ENCODE measurements at places on chromosomes 16 and 17.

- no peak for DNase-seq
Observed at GRCh38 chr17:50279639-50280038, 5.4 kb downstream of the TMEM92 start.

DNA sequence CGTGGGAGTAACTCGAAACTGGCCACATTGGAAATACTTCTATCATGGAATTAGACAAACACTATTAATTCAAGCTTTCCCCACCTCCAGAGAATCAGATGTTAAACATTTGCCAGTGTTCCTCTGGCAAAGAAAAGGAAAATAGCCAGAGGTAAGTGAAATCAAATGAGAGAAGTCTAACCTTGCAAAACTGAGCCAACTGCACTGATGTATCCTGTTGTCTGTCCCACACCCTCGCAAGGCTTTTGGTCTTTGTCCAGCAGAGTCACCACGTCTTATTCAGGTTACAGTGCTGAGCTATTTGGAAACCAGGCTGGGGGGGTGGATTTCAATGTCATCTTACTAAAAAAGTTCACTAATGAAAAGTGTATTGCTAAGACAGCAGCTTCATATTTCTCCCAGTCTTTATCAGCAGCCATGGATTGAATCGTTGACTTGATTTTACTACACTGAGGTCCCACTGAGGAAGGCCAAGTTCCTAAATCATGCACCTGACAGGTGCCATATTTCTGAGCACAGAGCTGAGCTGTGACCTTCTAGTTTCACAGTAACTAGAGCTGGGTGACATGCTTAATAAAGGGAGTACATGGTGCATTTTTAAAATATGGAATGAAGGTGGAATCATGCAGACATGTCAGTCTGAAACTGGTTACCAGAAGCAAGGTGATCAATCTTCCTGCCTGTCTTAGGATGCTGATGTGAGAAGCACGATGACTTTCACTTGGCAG is 85.2 kb upstream of the HSBP1 start:
- DNase-seq: no peak

GRCh38 chr17:37885136-37885535 is 39.1 kb upstream of the TBC1D3K start:
- DNase-seq: no peak

DNA sequence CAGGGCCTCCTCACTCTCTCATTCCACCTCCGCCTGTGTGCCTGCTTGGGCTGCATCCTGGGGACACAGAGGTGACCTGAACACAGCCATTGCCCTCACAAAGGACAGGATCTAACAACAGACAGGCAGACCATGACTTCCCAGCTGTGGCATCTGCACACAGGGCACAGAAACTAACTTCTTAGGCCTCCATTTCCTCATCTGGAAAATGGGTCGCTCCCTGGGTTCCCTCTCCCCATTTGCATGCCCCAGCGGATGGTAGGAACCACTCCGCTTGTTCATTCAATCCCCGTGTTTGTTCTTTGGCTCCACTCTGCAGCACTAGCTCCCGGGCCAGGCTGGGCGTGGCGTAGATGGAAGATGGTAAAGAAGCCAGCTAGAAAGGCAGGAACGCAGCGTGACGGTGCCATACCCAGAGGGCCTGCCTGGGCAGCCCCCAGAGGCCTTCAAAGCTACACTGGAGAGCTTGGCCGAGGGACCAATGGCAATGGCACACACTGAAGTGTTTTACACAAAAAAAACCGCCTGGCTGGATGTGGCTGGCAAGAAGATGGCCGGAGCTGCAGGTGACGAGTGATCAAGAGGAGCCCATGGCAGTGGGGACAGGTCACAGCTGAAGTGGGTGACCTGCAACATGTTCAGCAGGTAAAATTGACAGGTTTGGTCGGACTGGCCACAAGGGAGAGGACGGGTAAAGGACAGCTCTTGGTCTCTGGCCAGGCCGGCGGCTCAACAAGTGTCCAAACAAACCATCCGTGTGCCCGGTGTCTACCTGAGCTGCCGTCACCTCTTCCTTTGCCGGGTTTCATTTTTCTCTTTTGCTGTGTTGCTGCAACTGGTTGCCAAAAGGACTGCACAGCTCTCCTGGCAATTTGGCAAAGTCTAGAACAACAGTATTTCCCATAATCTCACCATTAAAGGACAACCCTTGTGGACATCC is 66.9 kb downstream of the SOCS1 start:
- DNase-seq: no peak

GRCh38 chr17:62662855-62663254 is 35.4 kb downstream of the MRC2 start:
- DNase-seq: no peak

DNA sequence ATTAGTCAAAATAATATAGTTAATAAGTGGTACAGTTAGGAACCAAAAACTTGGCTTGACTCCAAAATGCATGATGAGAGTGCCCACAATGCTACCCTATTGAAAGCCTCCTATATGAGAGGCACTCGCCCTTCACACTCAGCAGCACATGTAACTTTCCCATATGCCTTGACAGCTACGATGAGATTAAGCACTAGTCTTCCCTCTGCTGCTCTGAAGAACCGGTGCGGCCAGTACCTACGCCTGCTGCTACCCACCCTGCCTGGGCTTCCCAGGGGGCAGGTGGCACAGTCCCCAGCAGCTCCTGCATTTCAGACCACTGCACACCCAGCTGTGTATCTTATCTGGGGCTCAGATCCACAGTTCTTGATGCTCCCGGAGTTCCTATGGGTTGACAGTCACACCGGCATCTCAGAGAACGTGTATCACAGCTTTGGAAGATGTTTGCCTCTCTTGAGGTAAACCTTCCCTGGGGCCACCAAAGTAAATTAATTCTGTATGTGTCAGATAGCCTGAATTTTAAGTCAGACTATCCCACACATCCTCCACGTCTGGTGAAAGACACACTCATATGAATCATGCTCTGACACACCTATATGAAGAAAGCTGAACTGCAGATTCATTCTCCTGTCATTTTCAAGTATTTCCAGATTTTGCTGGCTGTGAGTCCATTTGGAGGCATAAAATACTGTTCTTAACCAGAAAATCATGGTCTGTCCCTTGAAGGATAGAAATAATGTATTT is 77.8 kb downstream of the MYH10 start:
- DNase-seq: no peak

- no peak for DNase-seq
Observed at GRCh38 chr16:22816475-22816874, 2.5 kb downstream of the HS3ST2 start.

DNA sequence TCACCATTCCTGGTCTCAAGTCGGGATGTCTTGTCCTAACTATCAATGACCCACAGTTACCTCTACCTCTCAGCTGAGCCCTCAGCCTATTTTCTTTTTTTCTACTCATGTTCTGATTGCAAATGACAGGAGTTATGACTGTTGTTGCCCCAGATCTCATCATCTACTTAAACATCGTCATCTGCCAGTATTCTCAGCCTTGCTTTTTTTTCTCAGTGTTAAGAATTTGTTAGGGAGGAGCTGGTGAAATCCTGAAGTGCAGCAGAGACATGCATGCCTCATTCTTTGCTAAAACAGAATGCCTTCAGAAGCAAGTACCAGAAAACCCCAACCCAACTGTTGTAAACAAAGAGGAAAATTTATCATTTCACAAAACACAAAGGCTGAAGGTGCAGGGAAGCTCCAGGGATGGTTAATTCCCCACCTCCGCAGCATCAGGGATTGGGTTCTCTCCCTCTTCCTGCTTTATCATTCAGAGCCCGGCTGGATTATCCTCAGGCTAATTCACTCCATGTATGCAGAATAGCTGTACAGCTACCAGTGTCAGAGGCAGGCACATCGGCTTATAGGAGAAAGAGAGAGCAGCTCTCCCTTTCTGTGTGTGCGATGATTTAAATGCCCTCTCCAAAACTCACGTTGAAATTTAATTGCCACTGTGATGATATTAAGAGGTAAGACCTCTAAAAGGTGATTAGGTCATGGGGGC is 540.8 kb upstream of the HSBP1 start:
- peak; percentile 56 for DNase-seq

DNA sequence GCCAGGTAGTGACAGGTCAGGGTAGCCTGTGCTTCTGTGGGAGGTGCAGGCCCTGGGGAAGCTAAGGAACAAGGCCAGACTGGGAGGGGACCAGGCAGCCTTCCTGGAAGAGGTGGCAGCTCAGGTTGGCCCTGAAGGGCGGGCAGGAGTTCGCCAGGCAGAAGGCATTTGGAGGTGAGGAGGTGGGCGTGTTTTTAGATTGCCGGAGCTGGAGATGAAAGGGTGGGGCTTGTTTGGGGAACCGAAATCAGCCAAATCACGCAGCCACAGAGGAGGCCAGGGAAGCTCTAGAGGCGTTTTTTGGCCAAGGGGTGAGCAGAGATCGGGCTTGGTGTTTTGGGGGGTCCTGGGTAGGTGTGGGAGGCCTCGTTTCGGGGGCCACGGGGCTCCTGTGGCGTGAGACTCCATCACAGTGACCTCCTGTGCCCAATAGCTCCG is 7.6 kb downstream of the ADCY7 start:
- DNase-seq: no peak

DNA sequence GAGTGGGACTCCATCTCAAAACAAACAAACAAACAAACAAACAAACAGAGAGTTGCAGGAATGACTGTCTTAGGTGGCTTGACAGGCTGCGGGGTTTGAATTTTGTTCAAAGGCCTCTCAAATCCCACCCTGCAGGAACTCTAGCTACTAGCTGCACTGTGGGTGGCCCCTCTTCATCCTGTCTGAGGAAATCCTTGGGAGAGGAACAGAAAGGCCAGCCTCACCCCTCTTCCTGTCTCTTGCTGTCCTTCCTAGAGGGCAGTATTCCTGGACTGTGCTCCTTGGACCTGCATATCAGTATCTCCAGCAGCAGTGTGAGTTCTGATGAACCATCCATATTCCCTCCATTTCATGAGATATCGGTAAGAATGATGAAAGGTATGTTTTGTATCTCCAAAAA is 2.0 kb upstream of the CCDC92B start:
- DNase-seq: no peak

DNA sequence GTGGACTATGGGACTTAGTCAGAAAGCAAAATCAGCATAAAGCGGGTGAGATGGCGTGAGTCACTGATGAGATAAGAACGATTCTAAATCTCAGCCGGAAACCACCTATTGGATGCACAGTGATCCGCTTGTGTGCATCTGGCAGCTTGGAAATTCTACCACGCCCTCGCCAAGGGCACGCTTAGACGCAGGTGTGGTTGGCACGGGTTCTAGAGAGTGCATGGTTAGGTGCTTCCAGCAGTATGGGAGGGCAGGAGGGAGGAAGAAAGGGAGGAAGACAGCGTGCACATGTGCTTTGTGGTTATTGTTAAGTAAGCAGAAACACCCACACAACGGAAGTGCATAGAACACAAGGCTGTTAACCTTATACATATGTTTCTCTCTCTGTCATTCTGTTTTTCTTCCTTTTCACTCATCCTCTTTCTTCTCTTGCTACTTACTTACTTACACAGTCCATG is 374.0 kb upstream of the ASIC2 start:
- no peak for DNase-seq

- no peak for DNase-seq
Observed at GRCh38 chr16:66928702-66929388, 3.5 kb upstream of the RRAD start.

DNA sequence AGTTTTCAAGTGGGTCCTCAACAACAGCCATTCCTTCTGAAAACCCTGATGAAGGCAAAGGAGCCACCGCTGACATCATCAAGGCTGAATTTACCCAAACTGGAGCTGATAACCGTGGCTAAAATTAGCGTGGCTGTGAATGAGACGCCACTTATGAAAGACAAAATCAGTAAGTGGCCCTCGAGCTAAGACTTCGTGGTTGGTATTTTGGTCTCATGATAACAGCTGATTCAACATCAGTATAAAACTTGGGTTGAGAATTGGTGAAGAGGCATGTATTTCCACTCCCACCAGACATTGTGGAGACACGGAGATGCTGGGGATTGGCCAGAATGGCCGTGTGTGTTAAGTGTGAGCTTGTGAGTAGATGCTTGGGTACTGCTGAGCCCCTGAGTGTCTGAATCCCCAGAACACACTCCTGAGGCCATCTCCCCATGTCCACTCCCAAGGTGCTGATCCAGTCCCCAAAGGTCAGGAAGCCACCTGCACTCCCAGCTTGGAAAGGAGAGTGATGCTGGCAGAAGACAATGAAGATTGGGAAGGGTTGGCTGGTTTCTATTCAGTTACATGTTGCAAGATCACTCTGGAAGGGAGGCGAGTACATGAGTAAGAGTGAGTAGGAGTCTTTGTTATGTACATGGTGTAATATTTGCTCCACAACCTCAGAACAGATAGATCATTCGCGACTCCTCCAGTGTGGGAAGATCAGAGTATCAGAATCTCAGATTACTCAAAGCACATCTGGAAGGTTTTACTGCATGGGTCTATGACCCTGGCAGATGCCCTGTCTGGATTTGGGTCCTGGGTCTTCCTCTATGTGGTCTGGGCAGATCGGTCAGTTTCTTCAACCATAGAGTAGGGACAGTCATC is 207.7 kb downstream of the HS3ST3A1 start:
- no peak for DNase-seq

- no peak for DNase-seq
Observed at GRCh38 chr17:1648173-1648962, 1.3 kb downstream of the RILP start.

DNA sequence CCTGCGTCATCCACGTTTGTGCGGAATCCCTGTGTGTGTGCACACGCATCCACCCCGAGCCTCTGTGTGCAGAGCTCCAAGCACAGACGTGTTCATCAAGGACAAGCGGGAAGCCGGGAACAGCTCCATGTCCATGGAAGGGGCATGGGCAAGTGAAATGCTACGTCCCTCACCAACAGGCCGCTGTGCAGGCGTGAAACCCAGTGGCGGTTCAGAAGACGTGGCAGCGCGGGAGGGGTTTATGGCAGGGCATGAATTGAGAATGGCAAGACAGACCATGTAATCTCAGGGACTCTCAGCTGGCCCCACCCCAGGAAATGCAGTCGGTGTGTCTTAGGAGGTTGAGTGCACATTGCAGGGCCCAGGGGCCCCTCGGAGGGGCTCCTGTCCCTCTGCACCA is 52.7 kb downstream of the TBC1D16 start:
- no peak for DNase-seq

Data from brain (organoid and tissue), 16 donors.